AG09319 (cell line): ENCODE measurements at places on chromosomes 2 and 18.

- DNase-seq = no peak
Measured at GRCh38 chr2:29213888-29214291, 98.7 kb downstream of the CLIP4 start.

DNA sequence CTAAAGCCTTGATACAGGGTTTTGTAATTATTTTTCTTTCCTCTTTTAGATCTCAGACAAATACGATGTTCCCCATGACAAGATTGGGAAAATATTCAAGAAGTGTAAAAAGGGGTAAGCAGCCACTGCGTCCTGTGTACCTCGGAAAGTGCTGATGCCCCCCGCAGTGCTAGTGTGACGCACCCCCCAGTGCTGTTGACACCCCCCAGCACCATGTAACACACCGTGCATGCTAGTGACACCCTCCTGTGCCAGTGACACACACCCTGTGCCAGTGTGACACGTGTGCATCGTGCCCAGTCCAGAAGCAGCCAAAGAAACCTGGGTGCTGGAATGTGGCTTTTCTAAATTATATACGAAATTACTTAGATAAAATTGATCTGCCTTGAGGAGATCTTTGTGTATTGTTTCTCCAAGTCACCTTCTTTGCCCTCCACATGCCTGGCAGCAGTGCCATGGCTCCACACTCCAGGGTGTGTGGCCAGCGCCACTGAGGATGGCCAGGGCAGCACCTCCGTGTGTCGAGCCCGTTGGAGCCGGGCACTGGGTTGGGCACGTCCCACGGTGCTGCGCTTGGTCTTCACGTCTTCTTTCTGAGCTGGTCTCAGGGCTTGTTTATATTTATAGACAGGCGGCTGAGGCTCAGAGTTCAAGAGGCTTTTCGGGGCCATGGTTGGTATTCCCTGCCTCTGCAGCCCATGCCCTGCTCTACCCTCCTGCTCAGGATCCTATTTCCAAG, 44.3 kb upstream of the KLF11 start:
- DNase-seq = no peak

DNA sequence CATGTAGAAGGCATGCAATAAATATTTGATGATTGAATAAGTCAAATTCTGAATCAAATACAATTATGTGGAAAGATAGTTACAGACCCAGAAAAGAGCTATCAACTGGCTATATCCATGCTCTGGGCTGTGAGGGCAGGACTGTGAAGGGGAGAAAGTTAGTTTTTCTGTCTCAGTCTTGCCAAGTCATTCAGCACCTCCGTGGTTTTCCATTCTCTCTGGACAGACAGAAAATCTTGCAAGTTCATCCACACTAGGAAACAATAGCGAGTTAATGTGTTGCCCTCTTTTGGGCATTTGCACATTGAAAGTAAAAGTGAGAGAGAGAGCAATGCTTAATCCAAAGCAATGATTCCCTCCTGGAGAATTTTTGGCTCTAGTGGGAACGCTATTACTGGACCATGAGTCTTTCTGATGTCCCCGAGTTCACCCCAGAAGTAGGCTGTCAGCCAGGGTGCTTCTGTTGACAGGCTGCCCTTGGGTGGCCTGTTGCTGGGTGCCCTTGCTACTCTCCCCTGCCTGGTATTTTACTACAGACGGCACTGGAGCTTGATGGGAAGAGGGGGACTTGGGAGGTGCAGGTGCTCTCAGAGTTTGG, 238.3 kb downstream of the LOXHD1 start:
- DNase-seq = no peak

GRCh38 chr2:77838441-77838840, 316.3 kb upstream of the LRRTM4 start:
- no peak for DNase-seq

- no peak for DNase-seq
Measured at GRCh38 chr18:77197073-77197472, 52.6 kb upstream of the GALR1 start.

- no peak for DNase-seq
Measured at GRCh38 chr2:198129609-198130008, 325.2 kb downstream of the PLCL1 start.

DNA sequence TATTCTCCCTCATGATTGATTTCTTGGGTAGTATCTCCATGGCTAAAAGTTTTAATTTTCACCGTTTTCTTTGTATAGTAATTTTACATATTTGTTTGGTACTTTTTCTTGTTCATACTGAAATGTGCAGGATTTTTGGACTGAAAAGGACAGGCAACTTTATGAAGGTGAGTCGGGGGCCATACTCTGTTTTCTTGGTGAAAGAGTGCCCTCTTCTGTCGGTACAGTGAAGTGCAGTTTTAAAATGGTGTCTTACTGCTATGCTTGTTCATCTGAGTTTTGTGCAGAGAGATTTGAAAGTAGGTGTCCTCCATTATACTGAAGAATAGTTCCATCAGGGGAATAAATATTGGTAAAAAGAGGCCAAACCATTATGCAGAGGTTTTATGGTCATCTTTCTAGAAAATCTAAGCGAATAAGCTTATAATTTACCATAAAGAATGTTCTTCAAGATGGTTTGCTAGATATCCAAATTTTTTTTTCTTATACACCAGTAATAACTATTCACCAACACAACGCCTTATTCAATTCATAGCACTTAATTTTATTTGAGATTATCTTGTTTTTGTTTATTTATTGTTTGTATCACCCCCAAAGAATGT, 8.7 kb upstream of the SERPINB13 start:
- no peak for DNase-seq

DNA sequence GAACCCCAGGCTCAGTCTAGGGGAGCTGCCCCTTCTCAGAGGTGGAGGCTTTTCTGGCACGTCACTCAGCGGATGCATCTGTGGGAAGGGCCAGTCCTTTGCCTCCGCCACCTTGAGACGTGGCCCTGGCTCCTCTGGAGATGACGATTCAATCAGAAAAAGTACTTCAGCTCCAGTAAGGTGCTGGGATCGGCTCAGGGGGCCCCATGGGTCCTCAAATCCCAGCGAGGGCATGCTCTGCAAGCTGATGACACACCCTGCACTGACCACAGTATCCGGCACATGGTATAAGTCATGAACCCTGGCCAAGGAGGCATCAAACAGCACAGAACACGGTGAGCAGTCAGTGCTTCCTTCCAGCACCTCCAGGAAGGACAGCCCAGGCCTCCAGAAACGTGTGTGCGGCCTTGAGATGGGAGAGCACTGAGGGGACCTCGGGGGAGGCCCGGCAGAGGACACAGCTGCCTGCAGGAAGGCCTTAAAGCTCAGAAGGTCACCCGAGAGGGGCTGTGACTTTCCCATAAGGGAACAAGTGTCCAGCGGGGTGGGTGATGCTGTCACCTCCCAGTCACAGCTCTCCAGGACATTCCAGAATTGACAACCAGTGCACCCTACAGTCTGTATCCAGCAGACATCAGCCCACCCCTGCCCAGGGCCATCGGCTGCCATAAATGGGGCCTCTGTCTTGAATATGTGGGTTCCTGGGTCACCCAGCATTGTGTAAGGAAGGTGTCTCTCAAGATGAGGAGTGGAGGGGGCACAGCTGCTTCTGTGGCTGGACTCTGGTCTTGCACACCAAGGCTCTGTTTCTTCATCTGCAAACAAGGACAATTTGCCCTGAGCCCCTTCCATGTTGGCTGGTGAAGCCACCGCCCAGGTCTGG, 205.8 kb downstream of the NDUFA10 start:
- DNase-seq = no peak
